ENCODE measurements at places on chromosomes 4 and X. TPM values are rescaled to one million over a fixed set of nuclear protein-coding genes. Genes with fewer than 3 reads are reported as not detected.

Gene ARHGAP6
- total RNA-seq: 0.16 TPM

Gene TRPC3
- not detected for total RNA-seq

Gene DDX60
- 5.5 TPM for total RNA-seq

DNA sequence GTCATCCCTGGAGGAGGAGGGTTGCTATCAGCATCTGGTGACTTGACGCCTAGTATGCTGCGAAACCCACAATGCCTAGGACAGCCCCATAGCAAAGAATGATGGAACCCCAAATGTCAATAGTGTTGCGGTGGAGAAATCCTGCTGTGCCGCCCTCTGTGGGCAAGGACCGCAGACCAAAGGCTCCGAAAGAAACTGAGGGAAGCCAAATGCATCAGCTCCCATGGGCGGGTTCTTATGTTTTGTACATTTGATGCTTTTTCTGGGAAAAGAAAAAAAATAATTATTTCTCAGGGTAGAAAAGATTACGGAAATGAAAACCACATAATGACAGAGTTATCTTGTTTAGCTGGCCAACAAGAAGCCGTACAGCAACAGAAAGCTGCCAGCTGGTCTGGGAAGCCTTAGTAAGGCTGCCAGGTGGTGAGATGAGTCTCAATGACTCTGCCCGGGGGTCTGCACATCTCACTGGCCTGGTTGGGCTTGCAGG lies 95.0 kb upstream of the TBL1X start:
- no peak for DNase-seq

- no peak for DNase-seq
These were observed 348.0 kb upstream of the POU3F4 start for GRCh38 chrX:83160096-83160495.

GRCh38 chr4:110854021-110854678 lies 231.3 kb upstream of the PITX2 start:
- no peak for DNase-seq

- DNase-seq: no peak
These were observed 205.7 kb downstream of the FAT4 start for GRCh38 chr4:125520258-125520990.

DNA sequence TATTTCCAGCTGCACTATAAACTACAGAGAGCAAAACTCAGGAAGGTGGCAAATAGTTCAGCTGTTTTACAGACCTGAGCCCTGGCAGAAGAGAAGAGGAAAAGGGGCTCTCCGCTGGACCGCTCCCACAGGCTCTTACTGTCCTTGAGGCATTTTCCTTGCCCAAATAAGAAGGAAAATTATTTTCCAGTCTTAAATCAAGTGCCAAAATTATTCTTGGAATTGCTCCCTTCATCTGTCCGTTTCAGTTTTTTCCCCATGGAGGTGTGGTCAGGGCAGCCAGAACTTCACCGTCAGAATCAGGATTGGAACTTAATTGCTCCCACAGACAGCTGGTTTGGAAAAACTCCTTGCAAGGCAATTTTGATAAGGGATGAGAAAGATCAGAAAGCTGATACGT lies 35.2 kb upstream of the SPINK2 start:
- no peak for DNase-seq

DNA sequence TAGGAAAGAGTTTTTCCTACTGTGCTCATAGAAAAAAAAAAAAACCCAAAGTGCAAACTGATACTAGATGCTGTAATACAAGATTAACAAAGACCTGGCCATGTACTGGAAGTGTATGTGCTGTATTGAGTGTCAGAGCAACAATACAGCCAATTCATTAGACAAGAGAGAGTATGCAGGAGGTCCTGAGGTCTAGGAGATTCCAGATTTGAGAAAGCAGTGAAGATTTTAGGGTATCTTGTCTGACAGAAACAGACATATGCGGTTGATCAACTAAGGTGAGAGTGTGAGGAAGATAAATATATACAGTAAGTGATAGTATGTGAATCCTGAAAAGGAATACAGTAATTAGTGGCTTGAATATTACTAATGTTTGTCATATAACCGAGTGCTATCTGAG lies 3.0 kb downstream of the GPR174 start:
- no peak for DNase-seq
